Stimulated activated CD8-positive, alpha-beta memory T cell treated with anti-CD3 and anti-CD28 coated beads, Interleukin-12 subunit alpha, Interleukin-12 subunit beta, amount 100 ng/mL, for 4 hours (primary cell): ENCODE measurements at places on chromosomes 3 and 15.

- DNase-seq: no peak
Measured at GRCh38 chr15:68651916-68652525, 73.2 kb downstream of the CORO2B start.

DNA sequence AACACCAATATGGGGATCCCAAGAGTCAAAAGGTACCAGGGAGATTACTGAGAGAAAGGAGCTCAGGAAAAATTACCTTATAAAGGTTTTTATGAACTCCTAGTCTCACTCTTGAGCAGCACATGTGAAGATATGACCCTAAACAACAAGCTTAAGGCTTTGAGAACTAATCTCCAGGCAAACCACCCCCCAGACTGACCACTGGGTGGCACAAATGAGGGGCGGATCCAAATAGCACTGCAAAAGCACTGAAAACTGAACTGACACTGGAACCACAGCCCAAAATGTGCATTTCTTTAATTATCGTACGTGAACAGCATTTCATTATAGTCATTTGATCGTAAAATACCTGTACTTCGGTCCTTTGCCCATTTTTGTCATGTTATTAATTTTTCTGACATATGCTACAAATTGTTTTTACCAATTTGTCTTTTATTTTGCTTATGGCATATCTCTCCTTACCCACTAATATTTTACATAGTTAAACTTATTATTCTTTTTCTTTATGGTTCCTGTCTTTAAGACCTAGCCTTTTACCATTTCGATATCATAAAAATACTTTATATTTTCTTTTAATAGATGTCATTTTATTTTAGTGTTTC is 31.5 kb upstream of the TFDP2 start:
- DNase-seq: no peak

DNA sequence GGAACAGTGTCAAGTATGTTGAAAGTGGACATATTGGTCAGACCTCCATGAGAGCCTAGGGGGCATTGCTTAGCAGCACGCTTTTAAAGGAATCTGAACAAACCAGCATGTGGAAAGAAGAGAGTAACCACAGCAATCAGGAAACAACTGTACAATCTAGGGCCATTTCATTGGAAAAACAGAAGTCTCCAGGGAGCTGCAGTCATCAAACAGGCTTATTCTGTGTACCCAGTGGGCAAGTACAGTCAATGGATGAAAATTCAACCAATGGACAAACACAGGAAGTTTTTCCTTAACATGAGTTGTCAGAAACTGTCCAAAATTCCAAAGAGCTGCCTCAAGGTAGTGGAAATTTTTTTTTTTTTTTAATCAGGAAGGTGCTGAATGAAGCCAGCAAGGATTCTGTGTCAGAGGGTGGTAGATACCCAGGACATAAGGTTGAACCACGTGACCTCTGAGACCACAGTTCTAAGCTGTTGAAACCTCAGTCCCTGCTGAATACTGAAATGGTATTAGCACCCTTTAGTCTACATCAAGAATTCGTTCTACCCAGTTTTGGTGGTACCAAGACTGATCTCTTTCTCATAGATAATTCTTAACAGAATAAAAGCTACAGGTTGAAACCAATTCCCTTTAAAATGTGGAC is 4.4 kb upstream of the DLG1 start:
- DNase-seq: no peak

DNA sequence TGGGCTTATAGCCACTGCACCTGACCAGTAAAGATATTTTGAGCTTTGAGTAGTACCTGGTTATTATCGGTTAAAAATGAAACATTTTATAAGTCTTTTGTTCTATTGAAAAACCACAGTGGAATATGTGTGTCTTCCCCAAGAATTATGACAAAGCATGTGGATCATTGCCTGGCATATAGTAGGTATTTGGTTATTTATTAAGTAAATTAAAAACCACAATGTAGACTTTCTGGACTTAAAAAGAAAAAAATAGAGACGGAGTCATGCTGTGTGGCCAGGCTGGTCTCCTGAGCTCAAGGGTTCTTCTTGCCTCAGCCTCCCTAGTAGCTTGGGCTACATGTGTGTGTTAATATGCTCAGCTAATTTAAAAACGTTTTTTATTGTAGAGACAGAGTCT is 43.5 kb downstream of the UBE2E2 start:
- DNase-seq: no peak

- DNase-seq: no peak
Measured at GRCh38 chr3:23928524-23928923, 11.6 kb downstream of the RPL15 start.

DNA sequence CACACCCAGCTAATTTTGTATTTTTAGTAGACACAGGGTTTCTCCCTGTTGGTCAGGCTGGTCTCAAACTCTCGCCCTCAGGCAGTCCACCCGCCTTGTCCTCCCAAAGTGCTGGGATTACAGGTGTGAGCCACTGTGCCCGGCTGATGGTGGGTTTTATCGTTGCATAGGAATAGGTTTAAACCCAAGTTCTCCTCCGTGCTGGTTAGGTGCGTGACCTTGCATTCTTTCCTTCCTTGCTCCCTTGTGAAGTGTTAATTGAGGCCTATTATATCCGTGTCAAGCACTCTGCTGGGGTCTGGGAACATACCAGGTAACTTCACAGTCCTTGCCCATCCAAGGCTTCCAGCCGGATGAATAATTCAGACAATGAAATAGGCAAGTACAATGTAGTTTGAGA is 19.3 kb upstream of the ETV5 start:
- no peak for DNase-seq

- no peak for DNase-seq
Measured at GRCh38 chr3:144556392-144556791, 584.8 kb downstream of the DIPK2A start.

GRCh38 chr3:112405845-112406244 is 72.9 kb downstream of the CD200 start:
- DNase-seq: no peak

GRCh38 chr3:66342717-66343356 is 122.0 kb downstream of the SLC25A26 start:
- no peak for DNase-seq

DNA sequence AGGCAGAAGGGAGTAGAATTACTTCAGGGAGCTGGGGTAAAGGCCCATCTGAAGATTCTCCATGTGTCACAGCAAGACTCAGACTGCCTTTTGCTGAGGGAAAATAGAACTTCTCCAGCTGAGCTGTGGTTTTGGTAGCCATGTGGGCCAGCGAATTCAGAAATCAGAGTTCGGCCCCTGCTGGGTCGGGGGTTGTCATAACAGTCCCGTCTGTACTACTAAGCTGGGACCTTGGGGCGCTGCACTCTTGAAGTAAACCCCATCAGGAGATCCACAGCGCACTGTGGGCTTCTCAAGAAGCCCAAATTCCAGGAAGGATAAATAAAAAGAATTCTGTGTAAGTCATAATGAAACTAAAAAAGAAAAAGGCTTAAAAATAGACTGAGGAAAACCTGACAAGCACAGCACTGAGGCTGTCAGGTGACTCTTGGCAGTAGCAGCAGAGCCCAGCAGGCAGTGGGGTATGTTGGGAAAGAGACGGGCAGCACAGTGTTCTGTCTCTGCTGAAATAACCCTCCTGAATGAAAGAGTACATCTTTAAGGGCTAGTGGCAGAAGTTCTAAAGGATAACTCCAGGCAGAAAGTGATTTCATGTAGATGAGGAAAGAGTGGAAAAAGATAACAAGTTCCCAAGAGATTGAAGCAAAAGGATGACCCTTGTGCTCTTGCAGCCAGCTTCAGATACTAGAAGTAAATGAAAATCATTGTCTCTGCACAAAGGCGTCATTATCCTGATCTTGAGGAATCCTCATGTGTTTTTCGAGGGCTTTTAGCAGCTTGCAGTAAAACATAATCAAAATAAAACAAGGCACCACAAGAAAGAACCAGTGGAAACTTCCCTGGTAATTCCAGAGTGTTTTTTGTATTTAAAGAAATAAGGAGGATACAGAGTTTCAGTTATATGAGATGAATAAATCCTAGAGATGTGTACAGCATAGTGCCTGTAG is 74.5 kb downstream of the RAB7A start:
- DNase-seq: no peak

GRCh38 chr3:115720983-115721382 is 97.7 kb downstream of the GAP43 start:
- DNase-seq: no peak

GRCh38 chr3:145035682-145036081 is 1064.1 kb downstream of the DIPK2A start:
- DNase-seq: no peak

- DNase-seq: no peak
Measured at GRCh38 chr3:123758081-123758564, 126.0 kb downstream of the MYLK start.

- DNase-seq: no peak
Measured at GRCh38 chr3:24410860-24411259, 83.8 kb downstream of the THRB start.

- no peak for DNase-seq
Measured at GRCh38 chr15:81765816-81766215, 280.0 kb downstream of the MEX3B start.

DNA sequence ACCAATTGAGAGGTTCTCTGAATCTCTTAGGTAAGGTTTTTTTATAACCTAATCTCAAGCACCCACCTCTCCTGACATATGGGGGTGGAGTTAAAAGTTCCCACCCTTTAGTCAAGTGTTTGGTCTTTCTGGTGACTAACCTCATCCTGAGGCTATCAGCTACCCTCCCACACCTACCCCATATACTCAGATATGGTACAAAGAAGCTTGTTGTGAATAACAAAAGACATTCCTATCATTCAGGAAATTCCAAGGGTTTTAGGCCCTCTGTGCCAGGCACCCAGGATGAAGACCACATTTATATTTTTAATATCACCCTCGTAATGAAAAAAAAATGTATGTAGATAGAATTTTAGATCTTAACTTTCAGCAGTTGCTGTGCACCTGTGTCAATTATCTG is 9.0 kb downstream of the CHMP2B start:
- DNase-seq: no peak

GRCh38 chr3:151919446-151919845 is 46.0 kb downstream of the SUCNR1 start:
- no peak for DNase-seq

DNA sequence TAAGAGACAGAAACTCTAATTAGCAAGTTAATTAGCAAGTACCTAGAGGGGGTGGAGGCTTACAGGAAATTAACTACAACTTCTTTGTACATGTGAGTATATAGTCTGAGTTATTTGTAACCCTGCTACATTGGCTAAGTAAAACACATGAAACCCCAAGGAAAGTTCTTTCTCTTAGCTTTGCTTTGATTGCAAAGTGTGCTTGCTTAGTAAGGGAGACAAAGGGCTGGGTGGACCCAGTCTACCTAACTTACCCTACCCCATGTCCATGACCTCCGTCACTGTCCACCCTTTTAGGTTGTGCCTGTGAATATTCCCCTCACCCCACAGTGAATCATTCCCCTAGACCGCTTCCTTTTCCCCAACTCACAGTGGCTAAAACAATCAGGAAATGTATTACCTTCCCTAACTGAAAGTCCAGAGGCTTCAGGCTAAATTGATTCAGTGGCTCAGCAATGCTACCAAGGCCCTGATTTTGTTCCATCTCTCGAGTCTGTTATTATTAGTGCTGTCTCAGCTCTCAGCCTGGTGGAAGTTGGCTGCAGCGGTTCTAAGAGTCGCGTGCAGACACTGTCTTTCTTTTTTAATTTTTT is 31.1 kb upstream of the RYR3 start:
- DNase-seq: no peak

GRCh38 chr15:81475471-81475870 is 101.5 kb upstream of the TMC3 start:
- no peak for DNase-seq

- no peak for DNase-seq
Measured at GRCh38 chr3:155876503-155876902, 6.1 kb downstream of the GMPS start.

- no peak for DNase-seq
Measured at GRCh38 chr15:64883100-64883581, 28.6 kb upstream of the ANKDD1A start.

DNA sequence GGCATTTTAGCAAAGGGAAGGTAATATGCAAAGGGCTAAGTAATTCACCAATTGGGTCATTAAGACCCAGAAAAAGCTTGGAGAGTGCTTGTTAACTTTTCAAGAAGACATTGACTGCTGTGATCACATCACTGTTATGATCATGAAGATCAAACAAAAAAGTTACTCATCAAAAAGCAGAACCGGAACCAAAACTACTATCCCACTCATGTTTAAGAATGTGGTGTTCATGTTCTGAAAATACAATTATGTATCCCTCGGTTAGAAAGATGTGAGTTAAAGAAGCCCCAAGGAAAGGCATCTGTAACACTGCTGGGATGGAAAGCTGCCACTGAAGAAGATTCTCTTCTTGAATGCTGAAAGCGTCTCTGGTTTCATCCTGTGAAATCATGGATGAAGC is 32.6 kb downstream of the BBX start:
- no peak for DNase-seq

- no peak for DNase-seq
Measured at GRCh38 chr3:124292329-124292728, 300.4 kb upstream of the ROPN1 start.

DNA sequence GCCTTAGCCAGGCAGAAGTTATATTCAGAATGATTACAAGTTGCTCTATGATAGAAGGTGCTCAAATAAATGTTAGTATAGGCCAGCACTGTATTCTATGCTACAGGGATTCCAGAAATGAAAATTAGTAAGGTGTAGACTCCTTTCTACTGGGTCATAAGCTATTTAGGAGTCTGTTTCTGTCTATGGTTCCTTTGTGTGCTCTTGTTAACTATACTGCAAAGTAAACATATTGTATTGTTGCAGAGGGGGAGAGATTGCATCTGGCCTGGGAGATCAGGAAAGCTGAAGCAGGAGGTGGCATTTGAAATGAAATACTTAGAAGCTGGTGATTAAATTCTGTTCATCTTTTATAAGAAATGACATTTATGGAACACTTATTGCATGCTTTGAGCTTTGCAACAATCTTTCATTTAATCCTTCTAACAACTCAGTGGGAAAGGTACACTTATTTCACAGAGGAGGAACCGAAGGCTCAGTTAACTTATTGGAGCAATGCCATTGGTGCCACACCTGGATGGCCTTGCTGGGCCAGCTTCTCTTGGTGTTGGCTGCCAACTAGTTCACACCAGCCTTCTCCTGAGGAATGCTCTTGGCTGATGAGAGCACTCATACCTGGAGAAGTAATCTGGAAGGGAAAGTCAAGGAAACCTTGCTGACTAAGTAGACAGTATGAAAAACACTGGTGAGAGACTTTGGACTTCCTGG is 39.1 kb downstream of the ABHD5 start:
- no peak for DNase-seq

GRCh38 chr3:10169000-10169496 is 4.3 kb downstream of the IRAK2 start:
- no peak for DNase-seq

DNA sequence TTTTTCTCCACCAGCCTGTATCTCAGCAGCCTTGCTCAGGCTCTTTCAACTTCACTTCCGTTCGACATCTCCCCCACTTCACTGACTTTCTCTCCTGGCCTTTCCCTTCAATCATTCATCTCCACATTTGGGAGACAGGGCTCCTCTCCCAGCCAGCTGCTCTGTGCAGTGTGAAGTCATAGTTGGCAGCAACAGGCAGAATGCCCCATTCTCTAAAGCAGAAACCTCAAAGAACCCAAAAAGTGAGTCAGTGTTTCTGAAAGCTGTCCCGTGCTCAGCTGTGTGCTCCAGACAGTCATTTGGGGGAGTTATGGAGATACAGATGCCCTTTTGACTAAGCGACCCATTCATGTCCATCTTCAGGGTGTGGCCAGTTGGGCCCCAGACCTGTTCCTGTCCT is 54.3 kb downstream of the NTRK3 start:
- DNase-seq: no peak

- no peak for DNase-seq
Measured at GRCh38 chr15:39204031-39204430, 376.8 kb upstream of the THBS1 start.
